ENCODE measurements at places on chromosomes 1 and 21.

DNA sequence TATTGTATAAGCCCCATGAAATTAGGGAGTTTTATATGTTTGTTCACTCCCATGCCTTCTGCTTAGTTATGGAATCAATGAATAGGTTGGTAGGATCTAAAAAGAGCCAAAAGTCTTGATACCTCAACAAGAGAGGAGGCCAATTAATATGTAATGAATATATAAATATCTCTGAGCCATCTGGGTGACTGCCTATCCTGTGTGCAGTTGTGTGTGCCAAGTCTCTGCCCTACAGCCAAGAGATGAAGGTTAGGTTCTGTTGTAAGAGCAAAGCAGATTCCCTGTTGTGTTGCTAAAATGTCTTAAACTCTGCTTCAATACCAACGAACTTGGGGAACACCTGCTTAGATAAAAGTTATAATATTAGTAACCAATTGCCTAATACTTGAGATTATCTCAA lies 61.8 kb upstream of the GORAB start:
- DNase-seq = no peak

DNA sequence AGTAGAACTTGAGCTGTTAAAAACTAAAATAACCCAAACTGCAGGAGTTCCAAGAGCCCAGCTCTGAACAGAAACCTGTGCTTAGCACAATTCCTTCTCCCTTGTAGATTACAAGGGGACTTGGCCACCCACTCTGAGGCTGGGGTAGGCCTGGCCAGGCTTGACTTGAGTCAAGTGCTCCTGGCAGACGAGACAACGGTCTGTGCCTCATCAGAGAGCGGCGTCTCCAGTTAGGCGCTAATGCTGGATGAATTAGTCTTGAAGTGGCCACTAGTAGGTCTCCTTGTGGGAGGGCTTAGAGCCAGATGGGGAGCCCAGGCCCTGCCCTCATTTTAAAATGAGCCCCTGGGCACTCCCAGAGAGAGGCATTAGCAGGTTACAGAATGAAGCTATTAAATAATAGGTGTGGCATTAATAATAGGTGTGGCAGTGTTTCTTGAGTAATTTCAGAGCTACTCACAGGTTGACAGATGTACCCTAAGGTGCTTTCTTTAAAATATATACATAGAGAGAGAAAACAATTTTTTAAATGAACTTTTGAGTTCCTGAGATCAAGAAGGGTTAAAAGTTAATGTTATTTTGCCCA lies 1.1 kb downstream of the EEIG2 start:
- DNase-seq = peak; percentile 55

GRCh38 chr1:26739329-26739914 lies 43.6 kb downstream of the ARID1A start:
- no peak for DNase-seq

DNA sequence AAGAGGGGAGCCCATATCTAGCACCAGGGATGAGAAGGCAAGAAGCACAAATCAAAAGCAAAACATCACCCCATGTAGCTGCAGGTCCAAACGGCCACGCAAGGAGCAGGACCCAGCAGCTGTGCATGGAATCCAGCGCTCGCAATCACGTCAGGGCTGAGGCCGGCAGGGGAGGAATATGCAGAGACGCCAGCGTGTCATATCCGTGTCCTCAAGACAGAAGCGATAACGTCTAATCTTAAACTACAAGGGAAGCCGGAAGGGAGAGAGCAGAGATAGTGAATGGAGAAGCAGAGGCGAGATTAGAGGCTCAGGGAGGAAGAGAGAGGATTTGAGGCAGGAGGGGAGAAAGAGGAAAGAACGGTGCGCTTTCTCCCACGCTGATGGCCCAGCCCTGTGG lies 39.1 kb downstream of the FBXO2 start:
- DNase-seq = no peak

- no peak for DNase-seq
Observed at GRCh38 chr1:225554216-225554812, 98.6 kb downstream of the ENAH start.

DNA sequence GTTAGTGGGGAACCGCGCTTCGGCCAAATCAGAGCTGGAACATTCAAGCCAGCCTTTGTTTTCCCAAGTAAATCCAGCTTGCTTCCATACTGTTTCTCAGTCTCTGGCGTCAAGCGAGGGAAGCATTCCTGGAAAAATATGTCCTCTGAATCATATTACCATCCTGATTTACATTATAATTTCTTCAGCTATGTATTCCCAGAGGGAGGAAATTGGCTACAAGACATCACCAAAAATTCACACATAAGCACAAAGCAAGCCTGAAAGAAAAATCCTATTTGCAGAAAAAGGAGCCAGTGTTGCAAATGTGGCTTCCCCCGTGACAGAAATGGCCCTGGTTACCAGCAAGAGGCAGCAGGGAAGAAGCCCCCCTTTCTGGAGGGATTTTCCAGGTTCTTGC lies 233.3 kb downstream of the KCNJ6 start:
- no peak for DNase-seq

DNA sequence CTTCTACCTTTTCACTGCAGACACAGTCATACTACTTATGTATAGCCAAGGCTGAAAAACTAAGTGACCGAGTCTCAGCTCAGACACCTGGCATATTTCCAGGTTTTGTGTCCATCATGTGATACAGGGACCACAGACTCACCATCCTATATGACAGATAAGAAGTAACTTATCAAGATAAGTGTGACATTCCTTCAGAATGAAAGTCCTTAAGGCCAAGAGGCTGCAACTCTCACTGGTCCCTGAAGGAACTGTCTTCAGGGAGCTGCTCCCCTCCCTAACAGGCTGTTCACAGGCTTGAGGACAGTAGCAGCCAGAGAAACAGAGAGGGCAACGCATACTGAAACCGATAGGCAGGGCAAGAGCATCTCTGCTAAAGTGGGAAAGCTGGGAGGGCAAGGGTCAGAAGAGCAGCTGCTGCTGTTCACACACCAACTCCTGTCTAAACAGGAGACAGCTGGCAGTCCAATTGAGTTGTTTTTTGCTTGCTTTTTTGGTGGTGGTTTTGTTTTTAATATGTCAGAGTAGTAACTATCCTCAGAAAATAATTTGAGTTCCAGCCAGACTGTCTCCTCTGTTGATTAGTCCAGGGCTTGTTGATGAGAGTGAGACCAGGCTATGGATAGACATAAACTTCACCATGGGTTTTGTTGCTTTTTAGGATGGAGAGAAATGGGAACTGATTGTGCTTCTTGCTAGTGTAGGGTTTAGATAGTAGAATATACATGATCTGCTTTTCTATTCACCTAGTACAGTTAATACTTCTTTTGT lies 67.7 kb downstream of the MACF1 start:
- DNase-seq = no peak

- DNase-seq = peak; percentile 63
Observed at GRCh38 chr1:36203554-36204346, 20.5 kb upstream of the THRAP3 start.

DNA sequence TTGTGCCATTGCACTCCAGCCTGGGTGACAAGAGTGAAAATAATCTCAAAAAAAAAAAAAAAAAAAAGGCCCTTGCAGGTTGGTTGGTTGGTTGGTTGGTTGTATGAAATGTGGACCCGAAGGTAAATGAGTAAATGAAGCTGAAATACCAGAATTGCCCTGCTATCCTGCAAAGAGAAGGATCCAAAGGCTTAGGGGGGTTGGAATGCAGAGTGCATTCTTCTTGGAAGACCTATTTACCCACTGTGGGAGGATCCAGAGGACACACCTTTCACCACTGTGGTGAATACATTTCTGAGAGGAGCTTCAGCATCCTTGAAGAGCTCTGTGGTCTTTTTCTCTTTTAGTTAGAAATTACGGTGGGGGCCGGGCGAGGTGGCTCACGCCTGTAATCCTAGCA lies 28.7 kb upstream of the EIF4G3 start:
- no peak for DNase-seq

GRCh38 chr1:163789911-163790310 lies 468.2 kb downstream of the NUF2 start:
- DNase-seq = no peak

GRCh38 chr1:204001166-204001901 lies 71.6 kb upstream of the SOX13 start:
- no peak for DNase-seq

DNA sequence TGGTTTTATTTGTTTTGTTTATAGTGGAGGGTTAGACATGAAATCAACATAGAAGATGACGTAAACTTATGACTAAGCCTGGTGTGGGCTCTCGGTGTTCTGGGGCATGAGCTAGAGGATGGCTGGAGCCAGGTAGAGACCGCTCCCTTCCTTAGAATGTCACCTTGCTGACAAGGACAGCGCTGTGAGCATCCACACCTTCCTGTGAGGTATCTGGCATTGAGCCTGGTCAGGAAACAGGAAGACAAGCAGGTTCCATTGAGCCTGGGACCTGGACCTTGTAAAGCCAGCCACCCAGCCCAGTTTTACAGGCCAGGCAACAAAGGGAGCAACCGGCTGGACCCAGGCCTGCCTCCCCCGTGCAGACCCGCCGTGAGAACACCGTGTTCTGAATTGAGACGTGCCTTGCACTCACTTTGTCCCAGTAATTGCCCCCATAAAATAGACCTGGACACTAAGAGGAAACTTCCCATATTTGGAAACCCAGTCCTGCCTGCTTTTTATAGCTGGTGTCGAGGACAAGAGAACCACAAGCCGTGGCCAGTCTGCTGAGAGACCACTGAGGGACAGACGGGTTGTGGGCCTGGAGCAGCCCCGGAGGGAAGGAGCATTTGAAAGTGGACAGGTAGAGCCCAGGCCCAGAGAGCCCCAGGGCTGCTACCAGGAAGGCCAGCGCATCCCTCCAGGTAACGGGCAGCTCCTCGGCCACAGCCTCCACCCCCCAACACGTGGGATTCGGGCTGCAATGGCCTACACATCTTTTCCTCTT lies 78.0 kb downstream of the PDE9A start:
- DNase-seq = peak; percentile 95

- no peak for DNase-seq
Observed at GRCh38 chr1:156559797-156560385, 12.5 kb downstream of the IQGAP3 start.

- DNase-seq = no peak
Observed at GRCh38 chr1:96425382-96426129, 296.0 kb upstream of the PTBP2 start.

GRCh38 chr1:64685217-64685616 lies 59.7 kb upstream of the RAVER2 start:
- DNase-seq = no peak

DNA sequence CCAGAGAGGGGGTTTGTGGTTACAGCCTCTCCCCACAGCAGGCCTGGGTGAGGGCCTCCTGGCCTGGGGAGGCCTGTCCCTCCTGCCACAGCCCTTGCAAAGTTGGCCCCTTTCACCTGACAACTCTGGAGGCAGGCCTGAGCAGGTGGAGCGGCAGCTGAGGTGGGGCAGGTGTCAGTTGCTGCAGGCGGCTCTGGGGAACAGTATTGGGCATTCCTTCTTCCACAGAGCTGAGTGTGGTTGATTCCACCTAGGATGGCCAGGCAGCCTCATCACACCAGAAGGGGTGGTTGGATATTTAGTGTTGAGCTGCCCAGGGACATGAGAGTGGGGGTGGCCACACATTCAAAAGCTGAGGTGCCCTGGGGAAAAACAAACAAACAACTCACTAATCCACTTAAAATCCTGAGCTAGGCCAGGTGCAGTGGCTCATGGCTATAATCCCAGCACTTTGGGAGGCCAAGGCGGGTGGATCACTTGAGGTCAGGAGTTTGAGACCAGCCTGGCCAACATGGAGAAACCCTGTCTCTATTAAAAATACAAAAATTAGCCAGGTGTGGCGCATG lies 31.1 kb downstream of the PIGP start:
- DNase-seq = no peak

GRCh38 chr21:14740692-14741091 lies 194.6 kb upstream of the SAMSN1 start:
- DNase-seq = no peak
